Stimulated activated CD4-positive, alpha-beta T cell treated with anti-CD3 and anti-CD28 coated beads, Interleukin-1b, Interleukin-23, amount 100 ng/mL, for 24 hours (primary cell): ENCODE measurements at places on chromosomes 1 and 21.

DNA sequence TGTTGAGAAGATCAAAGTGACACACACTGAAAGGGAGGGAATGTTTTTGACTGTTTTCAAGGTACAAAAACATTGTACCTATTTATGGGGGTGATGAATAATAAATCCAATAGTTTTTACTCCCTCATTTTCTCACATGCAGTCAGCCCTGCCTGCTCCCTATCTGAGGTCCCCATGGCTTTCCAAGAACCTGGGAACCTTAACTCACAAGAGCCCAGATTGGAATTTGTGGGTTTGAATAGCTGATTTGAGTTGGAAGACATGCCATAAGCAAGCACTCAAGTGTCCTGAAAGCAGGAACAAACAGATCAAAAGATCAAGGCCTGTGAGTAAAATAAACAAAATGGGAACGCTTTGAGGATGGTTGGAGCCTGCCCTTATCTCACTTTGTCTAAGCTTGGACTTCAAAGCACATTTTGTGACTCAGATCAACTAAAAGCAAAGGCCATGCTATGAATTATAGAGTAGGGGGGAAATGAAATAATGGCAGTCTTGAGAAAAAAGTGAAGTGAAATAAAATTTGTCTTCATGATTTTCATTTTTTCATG lies 136.6 kb downstream of the LYPLAL1 start:
- no peak for DNase-seq

- no peak for DNase-seq
These were observed 268.8 kb upstream of the NCAM2 start for GRCh38 chr21:20729376-20729775.

- DNase-seq = no peak
These were observed 52.8 kb downstream of the TRAF5 start for GRCh38 chr1:211379446-211379845.

GRCh38 chr1:181204530-181204929 lies 116.0 kb downstream of the IER5 start:
- no peak for DNase-seq

DNA sequence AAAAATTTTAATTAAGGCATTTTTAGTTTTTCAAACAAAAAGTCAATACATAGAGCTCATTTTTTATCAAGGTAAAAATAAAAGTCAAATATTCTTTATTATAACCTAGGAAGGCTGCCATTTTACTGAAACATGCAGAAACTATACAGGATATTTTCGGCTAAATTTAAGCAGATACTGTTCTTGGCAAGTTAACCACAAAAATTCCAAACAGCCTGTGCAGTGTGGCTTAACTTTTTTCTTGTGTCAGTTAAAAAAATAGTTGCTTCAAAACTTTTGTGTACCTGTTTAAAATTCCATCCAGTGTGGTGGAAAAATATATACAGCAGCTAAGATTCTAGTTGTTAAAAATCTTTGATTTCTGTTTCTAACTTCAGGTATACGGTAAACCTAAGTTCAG lies 135.0 kb downstream of the ATP5PO start:
- no peak for DNase-seq

DNA sequence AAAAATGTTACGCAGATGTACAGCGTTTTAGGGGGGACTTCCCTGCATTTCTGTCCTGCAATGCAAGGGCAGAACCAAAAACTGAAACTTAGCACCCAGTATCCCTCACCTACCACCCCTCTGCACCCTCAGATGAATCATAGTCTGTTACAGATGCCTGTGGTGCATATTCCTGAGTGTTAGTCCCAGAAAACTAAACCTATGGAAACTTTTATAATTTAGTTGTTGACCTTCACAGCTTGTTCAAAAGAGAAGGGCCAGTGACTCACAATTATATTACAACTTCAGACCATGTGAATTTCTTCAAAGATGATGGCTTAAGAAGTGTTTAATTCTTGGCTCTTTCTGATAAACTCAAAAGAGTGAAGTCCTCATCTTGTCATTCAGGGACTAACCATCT lies 5.8 kb downstream of the PTGER3 start:
- DNase-seq = no peak

DNA sequence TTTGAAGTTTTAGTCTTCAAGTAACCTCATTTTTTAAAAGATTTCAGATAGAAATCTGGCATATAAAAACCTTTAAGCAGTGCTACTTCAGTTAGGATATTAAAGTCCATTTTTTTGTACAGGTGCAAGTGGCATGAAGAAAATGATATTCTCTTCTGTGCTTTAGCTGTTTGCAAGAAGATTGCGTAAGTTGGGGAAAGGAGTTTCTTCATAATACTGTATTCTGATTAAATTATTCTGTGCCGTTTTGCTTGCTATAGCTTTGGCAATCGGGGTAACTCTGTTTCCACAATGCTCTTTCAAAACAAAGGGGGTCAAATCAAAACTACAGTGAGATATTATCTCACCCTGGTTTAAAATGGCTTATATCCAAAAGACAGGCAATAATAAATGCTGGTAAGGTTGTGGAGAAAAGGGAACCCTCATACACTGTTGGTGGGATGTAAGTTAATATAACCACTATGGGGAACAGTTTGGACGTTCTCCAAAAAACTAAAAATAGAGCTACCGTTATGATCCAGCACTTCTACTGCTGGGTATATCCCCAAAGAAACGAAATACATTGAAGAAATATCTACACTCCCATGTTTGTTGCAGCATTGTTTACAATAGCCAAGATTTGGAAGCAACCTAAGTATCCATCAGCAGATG lies 27.1 kb downstream of the MAEL start:
- DNase-seq = no peak

DNA sequence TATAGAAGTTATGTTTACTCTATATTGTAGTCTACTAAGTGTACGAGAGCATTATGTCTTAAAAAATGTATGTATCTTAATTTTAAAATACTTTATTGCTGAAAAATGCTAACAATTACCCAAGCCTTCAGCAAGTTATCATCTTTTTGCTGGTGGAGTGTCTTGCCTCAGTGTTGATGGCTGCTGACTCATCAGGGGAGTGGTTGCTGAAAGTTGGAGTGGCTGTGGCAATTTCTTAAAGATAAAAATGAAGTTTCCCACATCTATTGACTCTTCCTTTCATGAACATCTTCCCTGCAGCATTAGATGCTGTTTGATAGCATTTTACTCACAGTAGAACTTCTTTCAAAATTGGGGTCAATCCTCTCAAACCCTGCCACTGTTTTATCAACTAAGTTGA lies 95.8 kb downstream of the CDC7 start:
- DNase-seq = no peak

GRCh38 chr1:50661626-50662025 lies 238.4 kb upstream of the DMRTA2 start:
- no peak for DNase-seq

- DNase-seq = no peak
These were observed 1029.0 kb upstream of the B3GALT2 start for GRCh38 chr1:194215448-194215847.

DNA sequence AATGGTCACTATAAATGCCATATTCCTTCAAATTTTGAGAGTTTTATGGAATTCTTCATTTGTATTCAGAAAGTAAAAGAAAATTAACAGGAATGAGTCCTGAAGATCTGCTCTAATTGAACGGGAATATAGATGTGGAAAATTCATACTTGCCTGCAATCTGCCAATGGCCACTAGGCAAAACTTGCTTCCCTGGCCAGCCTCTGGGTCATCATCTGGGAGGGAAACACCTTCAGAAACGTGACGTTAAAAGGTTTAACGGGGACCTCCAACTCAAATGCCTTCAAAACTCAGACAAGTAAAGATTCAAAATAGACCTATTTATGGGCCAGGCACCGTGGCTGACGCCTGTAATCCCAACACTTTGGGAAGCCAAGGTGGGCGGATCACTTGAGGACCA lies 21.7 kb upstream of the CTSK start:
- no peak for DNase-seq

- no peak for DNase-seq
These were observed 86.7 kb upstream of the PRMT6 start for GRCh38 chr1:106969731-106970130.

- DNase-seq = no peak
These were observed 9.2 kb downstream of the CLDN8 start for GRCh38 chr21:30206551-30207251.

DNA sequence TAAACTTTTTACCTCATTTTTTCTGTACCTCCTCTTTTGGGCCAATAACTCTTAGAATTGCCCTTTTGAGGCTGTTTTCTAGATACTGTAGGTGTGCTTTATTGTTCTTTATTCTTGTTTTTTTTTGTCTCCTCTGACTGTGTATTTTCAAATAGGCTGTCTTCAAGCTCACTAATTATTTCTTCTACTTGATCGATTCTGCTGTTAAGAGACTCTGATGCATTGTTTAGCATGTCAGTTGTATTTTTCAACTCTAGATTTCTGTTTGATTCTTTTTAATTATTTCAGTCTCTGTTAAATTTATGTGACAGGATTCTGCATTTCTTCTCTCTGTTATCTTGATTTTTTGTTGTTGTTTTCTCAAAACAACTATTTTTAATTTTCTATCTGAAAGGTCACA lies 130.3 kb downstream of the PHTF1 start:
- DNase-seq = no peak

DNA sequence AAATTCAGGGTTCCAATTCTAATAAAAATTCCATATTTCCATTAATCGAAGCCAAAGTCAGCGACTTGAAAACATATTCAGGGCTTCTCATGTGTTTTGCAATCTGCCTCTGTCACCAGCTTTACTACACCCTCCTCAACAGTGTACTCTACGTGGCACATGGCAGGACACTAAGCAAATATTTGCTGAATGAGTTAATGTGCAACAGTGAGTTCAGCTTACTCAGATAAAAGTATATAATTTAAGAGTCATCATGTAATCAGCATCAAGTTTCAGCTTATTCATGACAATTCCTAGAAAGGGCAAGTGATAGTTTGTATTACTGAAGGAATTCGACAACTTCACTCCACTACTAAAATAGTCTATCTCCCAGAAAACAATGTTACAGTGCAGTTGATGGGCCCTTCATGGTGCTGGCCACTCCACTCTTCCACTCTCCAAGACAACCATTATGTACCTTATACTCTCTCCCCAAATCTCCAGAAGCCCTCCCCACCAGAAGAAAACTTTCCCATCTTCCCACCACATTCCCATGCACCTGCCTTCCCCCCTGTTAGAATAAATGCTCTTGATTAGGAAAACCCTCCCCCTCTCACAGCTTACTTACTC lies 97.3 kb downstream of the TTLL7 start:
- no peak for DNase-seq
